NCI-H1048 (cell line): ENCODE measurements at places on chromosomes 3 and 15.

GRCh38 chr3:147355084-147355752, 51.1 kb downstream of the ZIC4 start:
- DNase-seq = no peak

DNA sequence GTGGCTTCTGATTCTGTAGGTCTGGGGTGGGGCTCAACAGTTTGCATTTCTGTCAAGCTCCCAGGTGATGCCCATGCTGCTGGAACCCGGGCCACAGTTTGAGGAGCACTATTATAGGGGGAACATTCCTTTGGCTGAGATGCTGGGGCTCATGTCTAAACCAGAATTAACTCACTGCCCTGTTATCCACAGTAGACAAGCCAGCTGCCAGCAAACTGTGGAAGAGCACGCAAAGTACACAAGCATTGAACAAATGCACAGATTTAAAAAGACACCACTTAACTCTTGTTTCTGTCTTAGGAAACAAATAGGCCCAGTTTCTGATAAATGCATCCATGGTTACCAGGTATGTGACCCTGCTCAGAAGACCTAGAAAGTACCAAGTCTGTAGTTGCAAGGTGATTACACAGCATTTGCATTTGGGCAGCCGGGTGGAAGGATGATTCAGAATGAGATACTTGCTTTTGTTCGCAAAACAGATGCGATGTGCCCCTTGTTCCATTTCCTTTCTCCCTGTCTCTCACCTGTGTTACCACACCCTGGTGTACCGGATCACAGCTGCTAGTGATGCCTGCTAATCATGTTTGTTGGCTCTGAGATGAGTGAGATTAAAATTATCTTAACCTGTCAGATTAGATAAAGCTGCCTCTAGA, 12.4 kb downstream of the GYG1 start:
- no peak for DNase-seq

- no peak for DNase-seq
Observed at GRCh38 chr3:183496311-183496710, 59.2 kb downstream of the KLHL6 start.

- no peak for DNase-seq
Observed at GRCh38 chr15:57213862-57214261, 162.4 kb upstream of the CGNL1 start.

DNA sequence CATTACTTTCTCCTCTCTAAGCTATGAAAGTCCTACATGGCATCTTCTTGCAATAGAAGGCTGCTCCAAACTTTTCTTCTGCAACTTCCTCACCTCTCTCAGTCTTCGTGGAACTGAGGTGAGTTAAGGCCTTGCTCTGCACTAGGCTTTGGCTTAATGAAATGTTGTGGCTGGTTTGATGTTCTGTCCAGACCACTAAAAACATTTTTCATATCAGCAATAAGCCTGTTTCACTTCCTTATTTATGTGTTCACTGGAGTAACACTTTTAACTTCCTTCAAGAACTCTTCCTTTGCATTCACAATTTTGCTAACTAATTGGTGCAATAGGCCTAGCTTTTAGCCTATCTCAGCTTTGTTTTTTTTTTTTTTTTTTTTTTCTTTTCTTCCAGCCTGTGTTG, 335.3 kb upstream of the NECTIN3 start:
- no peak for DNase-seq

GRCh38 chr15:78242128-78242527, 7.8 kb upstream of the ACSBG1 start:
- DNase-seq = no peak
